Dermis microvascular lymphatic vessel endothelial cell (primary cell): ENCODE measurements at places on chromosomes 1 and 21. TPM values are rescaled to one million over a fixed set of nuclear protein-coding genes. Genes with fewer than 3 reads are reported as not detected.

- no peak for DNase-seq
Measured at GRCh38 chr21:29233611-29234540, 64.8 kb upstream of the BACH1 start.

- peak; percentile 79 for DNase-seq
Measured at GRCh38 chr1:194062962-194063361, 876.5 kb upstream of the B3GALT2 start.

- DNase-seq = no peak
Measured at GRCh38 chr1:234990874-234991801, 137.5 kb downstream of the TOMM20 start.

DNA sequence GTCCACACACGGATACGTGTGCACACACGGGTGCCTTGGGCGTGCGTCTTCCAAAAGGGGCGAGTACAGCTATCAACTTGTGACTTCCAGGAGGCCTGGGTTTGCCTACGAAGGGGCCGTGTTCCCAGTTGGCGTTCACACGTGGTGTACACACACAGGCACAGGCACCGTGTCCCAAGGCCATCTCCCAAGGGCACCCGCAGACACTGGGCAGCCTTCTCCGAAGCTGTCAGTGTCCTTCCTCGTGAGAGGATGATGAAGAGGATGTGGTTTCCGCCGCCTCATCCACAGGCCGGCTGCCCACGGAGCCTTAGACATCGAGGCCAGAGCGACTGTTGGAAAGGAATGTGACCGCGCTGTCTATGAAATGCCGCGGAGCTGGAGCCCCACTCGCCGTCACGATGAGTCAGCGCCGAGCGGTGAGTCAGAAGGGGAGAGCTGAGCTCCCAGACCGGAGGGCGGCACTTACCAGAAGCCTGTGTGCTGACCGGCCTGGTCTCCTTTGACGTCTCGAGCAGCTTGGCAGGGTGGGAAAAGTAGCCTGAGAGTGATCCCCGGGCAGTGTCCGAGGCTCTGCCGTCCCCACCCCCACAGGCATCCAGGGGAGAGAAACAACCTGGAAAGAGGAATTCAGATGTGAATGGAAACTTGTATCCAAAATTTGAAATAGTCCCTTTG lies 141.4 kb upstream of the ARHGEF16 start:
- peak; percentile 40 for DNase-seq

RXFP4 gene
- not detected in 2 replicates for total RNA-seq

TMEM269 gene
- under 0.01 TPM in 1 of 2 replicates, not detected in the other for total RNA-seq

DNA sequence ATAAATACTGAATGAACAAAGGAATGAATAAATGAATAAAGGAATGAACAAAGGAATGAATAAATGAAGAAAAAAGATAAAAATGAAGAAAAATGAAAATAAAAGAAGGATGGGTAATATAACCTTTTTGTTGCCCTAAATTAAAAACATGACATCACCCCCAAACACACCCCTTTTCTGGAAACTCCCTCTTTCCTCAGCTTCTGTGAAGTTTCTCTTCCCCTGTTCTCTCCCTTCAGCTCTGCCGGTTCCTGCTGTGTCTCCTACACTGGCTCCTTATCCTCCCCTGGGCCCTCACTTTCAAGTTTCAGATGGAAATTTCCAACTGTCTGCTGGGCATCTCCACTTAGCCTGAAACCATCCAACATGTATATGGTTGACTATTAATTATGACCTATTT lies 37.9 kb downstream of the RAB3B start:
- no peak for DNase-seq

DNA sequence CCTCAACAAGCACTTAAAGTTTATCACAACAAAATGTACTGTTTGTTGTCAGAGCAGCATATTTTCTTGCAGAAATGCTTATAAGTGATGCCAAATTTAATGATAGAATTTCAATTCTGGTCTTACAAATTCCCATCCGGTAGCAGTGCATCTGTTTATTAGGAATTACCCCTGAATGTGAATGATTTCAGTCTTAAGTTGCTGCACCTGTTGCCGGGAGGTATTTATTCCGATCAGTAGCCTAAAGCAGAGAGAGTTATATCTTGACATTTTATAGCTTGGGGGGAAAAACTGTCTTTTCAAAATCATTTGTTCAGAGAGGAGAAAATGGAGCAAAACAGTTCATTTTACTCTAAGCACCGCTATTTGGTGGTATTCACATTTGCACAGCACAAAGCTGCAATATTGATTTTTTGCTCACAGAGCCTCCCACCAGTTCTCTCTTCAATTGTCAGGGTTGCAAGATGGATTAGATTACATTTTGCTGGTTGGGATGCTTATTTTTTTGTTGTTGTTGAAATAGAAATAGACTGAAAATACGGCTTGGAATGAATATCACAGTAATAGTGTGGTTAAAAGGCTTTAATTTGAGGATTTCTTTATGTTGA lies 98.6 kb downstream of the ADGRL2 start:
- no peak for DNase-seq

HHAT gene
- total RNA-seq = 1.0 and 1.8 TPM in 2 replicates

- no peak for DNase-seq
Measured at GRCh38 chr1:206508956-206509355, 1.6 kb downstream of the RASSF5 start.

DNA sequence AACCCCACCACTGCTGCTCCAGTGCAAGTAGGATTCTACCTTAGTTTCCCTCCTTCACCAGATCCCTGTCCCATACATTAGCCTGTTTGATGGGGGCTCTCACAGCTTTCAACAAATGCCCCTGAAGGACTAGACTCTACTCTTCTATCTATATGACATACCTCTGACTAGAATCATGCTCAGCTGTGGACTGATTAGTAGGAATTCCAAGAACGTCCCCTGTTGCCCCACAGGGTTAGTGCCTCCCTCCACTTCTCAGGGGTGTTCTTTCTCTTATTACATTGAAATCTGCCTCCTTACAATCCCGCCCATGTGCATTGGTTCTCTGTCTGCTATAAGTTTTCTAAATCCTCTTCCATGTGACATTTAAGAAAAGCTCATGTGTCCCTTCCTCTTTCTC lies 375.9 kb upstream of the DUSP10 start:
- no peak for DNase-seq

TRMT1L gene
- total RNA-seq = 15.5 and 18.8 TPM in 2 replicates

YIPF1 gene
- total RNA-seq = 11.6 and 15.3 TPM in 2 replicates

GRCh38 chr1:202691816-202692215 lies 18.4 kb downstream of the SYT2 start:
- no peak for DNase-seq

UMODL1 gene
- total RNA-seq = not detected in 2 replicates

- no peak for DNase-seq
Measured at GRCh38 chr1:71390518-71390917, 309.7 kb upstream of the ZRANB2 start.

DNA sequence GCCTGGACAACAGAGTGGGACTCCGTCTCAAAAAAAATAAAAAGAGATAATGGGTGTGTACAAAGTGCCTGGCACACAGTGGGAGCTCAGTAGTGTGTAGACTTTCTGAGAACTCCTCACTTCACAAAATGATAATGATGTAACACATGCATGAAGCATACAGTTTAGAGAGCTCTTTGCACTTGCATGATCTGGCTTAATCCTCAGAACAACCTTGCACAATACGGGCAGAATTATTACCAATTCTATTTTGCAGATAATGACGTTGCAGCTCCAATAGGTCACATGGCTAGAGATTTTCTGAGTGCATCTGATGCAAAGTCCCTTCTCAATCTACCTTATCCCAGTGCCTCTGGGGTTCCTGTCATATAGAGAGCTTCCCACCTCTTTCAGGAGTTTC lies 71.4 kb downstream of the CD247 start:
- DNase-seq = no peak

DNA sequence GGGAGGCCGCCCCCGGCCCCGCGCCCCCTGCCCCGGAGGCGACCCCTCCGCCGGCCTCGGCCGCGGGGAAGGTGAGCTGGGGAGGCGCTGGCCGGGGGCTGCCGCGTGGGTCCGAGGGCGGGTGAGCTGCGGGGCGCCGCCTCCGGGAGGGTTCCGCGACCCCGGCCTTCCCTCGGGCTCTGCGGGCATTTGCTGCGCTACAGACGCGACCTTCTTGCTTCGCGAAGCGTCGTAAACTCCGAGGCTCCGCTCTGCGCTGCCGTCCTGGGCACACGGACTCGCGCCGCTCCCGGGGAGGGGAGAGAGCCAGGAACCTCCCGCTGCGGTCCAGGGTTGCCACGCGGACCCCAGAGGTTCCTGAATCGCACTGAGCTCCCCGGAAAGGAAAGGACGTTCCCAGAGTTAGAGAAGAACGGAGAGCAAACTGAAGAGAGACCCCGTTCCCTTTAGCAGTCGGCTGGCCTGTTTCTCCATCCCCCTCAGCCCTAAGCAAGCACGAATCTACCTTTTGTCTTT lies 345 bp downstream of the SLX9 start:
- no peak for DNase-seq

ENAH gene
- total RNA-seq = 15.3 and 17.7 TPM in 2 replicates

ZNF695 gene
- 1.0 and 2.4 TPM in 2 replicates for total RNA-seq

GRCh38 chr1:107100331-107100984 lies 40.4 kb upstream of the NTNG1 start:
- DNase-seq = no peak

FCGR3B gene
- not detected in 2 replicates for total RNA-seq
